ENCODE measurements at places on chromosomes 12 and 14.
A peak's percentile ranks its signal among the peaks of the same experiment; 100 is the strongest.

DNA sequence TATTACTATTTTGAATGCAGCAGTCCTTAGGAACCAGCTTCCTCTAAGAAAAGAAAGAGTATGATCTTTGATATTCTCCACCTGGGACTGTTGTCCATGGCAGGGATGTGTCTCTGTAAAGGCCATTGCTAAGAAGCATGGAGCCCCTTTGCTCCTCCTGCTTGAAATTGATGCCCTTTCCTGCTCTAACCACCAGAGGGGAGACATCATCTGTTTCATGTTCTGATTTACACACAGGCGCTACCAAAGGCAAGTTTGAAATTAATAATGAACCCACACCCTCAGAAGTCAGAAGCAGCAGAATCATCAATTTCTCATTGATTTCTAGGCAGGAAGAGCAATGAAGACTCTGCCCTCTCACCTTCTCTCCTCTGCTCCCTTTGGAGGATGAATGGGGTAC is 253.8 kb downstream of the RMST start:
- DNase-seq, result no peak

DNA sequence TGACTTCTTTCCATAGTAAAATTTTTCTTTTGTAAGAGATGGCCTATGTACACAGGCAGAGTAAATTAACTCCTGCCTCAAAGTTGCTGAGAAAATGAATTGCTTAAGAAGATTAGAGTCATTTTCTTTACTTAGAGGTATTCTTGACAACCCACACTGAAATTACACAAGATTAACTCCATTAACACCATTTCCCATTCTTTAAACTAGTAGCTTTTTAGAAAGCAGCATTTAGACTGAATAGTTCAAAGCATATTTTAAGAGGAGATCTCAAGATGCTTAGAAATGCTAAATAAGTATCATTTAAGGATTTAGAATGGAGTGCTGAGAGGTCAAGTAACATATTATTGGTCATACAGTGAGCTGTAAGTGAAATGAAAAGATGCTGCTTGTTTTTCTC is 35.5 kb downstream of the PUS7L start:
- no peak for DNase-seq

- no peak for DNase-seq
Observed at GRCh38 chr14:23355871-23356435, 3.3 kb upstream of the SLC22A17 start.

- DNase-seq, result no peak
Observed at GRCh38 chr14:65301862-65302539, 110.5 kb upstream of the FUT8 start.

GRCh38 chr12:113154351-113154973 is 4.9 kb downstream of the CFAP73 start:
- peak; percentile 16 for DNase-seq

- no peak for DNase-seq
Observed at GRCh38 chr12:16458521-16459078, 111.2 kb downstream of the MGST1 start.

GRCh38 chr12:76060111-76060510 is 24.4 kb downstream of the NAP1L1 start:
- no peak for DNase-seq

GRCh38 chr12:113949321-113950305 is 16.5 kb downstream of the RBM19 start:
- DNase-seq, result no peak

- no peak for DNase-seq
Observed at GRCh38 chr14:58587271-58587670, 50.5 kb upstream of the DACT1 start.

DNA sequence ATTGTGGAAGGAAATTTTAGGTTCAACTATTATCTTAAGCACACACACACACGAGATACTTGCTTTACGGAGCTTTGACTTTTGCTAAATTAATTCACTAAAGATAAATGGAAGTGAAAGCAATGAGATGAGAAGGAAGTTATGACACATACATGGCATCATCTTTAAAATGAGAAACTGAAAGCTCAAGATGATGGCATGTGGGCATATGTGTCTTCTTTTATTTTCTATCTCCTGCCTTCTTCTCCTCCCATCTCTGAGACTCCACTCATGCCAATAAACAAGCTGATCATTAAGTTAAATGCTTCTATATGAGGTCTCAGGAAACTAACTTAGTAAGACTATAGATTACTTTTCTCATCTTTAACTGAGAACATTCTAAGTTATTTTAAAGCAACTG is 216.7 kb downstream of the MED13L start:
- no peak for DNase-seq

DNA sequence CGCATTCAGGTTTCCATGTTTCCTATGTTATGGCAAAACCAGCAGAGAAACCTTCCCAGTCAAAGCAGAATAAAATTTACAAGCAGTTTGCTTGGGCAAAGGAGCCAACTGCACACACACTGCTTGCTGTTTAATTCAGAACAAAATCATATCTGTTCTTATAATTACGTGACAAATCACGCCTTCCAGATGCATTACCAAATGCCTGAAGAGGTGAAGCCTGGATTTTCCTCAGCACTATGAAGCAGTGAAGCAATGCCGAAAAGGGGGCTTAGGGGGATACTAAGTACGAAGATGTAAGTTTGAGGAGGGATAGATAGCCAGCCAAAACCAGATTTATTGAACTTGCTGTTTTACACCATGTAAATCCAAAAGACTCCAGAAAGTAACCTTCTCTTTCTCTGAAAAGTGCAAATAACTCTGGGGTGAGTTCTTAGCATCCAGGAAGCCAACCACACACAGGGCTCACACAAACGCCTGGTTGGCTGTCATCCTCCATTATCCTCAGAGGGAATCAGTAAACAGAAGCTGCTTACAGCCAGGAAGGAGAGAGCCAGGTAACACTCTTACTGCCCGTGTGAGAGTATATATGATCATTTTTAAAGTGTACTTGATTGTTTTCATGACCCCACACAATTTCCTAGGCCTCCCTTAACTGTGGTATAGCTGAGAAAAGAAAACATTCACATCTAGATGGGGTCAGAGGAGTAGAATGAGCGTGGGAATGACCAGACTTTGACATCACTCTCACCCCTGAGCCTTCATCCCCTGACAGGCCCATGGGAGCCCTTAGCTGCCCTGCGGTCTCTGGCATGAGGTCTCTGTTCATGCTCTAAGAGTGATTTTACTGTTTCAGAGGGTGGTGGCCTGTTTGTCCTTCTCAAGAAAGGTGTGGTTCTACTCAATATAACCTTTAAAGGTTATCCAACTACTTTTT is 442.5 kb downstream of the EGLN3 start:
- DNase-seq, result no peak

DNA sequence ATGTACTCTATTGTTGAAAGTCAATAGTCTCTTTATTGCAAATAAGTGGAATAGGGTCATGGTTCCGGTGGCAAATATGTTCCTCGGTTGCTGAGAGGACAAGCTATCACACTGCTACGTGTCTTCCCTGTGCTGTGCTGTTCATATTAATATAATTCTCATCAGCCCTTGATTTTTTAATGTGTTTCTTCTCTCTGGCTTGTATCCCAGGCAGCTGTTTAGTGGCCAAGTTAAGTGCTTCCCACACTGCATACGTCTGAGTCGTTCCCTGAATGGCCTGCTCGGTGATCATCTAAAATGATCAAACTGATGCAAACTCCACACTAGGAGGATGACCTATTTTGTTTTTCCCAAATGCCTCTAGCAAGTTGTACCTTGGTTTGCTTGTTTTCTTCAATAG is 186.4 kb downstream of the ANO6 start:
- DNase-seq, result no peak

DNA sequence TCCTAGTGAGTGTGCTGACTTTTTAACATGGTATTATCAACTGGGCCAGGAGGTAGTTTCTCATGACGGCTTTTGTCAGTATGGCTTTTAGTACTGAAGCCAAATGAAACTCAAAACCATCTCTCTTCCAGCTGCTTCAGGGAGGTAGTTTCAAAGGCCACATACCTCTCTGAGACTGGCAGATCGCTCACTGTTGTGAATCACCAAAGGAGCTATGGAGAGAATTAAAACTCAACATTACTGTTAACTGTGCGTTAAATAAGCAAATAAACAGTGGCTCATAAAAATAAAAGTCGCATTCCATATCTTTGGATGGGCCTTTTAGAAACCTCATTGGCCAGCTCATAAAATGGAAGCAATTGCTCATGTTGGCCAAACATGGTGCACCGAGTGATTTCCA is 141.1 kb downstream of the HMGA2 start:
- no peak for DNase-seq

DNA sequence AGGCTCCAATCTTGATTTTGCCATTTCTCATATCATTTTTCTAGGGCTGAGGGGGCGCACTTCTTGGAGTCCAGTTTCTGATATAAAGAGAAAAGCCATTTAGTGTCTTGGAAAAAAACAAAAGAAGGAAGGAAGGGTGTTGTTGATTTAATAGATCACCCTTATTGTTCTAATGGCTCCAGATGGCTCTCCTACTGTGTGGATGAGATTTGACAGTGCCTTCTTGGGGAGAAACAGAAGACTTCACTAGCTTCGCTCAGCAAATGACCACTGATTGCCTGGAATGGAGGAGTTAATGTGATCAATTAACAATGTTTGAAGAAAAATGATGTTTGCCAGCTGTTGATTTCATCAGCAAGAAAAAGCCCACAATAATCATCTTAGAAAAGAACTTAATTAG is 216.2 kb downstream of the APAF1 start:
- DNase-seq, result no peak

DNA sequence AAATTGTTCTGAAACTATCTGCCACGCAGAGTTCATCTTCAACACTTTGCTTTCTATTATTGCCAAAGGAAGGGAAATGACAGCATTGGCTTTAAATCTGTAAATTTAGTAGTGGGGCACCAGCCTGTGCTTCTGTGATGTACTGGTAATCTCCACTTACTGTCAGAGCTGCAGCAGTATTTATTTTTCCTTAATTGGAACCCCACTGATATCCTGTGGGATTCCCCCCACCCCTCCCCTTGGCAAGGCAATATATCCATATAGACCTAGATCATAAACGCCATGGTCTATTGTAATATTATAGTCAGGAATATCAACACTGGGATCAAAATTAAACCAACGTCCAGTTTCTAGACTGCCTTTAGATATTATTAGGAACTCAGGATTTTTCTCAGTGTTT is 96.7 kb downstream of the RMST start:
- DNase-seq, result no peak

GRCh38 chr14:23154964-23155587 is 28.4 kb downstream of the SLC7A8 start:
- no peak for DNase-seq

GRCh38 chr12:132253698-132254480 is 75.5 kb downstream of the GALNT9 start:
- no peak for DNase-seq

GRCh38 chr14:29885988-29886387 is 41.7 kb downstream of the PRKD1 start:
- DNase-seq, result no peak

- no peak for DNase-seq
Observed at GRCh38 chr14:61753631-61754030, 8.6 kb upstream of the SNAPC1 start.

GRCh38 chr14:100893760-100894159 is 9.8 kb downstream of the RTL1 start:
- DNase-seq, result no peak

- DNase-seq, result peak; percentile 81
Observed at GRCh38 chr12:115916910-115917668, 360.4 kb downstream of the MED13L start.

- no peak for DNase-seq
Observed at GRCh38 chr12:132152411-132152821, 8.2 kb downstream of the NOC4L start.

DNA sequence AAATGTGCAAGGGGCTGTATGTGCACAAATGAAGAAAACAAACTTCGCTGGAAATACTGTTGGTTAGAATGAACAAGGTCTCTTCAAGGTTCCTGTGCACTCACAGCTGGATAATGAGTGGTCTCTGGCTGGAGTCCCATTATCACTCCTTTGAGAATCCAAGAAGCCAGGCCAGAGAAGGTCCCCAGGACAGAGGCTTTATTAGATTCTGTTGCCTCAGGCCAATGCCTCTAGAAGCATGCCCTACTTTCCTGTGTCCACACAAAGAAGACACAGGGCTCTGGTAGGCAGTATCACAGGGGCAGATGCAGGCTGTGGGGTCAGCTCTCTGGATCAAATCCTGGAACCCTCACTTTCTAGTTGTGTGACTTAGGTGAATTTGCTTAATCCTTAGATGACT is 384.7 kb downstream of the GRIN2B start:
- no peak for DNase-seq

GRCh38 chr14:22803687-22803974 is 11.6 kb downstream of the SLC7A7 start:
- no peak for DNase-seq

GRCh38 chr12:66340131-66340530 is 37.8 kb downstream of the HELB start:
- no peak for DNase-seq

GRCh38 chr14:93991212-93991611 is 5.9 kb upstream of the CCDC197 start:
- DNase-seq, result no peak

DNA sequence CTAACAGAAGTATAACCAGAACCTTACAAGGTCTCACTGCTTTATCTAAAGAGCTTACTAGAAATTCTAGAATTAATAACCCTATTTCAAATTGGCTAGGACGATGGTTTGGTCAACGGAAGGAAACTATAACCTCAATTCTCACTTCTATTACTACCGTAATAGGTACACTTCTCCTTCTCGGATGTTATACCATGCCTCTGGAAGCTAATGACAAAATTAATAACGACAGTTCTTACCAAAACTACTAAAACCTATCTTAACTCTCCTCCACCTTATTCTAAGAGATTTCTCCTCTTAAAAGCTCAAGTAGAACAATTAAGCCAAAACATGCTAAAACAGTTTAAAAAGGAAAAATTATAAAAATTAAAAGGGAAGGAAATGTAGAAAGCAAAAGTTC is 23.7 kb upstream of the UBC start:
- no peak for DNase-seq

GRCh38 chr12:97306147-97306546 is 156.5 kb upstream of the RMST start:
- DNase-seq, result no peak

- peak; percentile 99 for DNase-seq
Observed at GRCh38 chr14:106417224-106418049, 891.1 kb downstream of the TMEM121 start.

GRCh38 chr12:125214289-125214688 is 149.1 kb downstream of the AACS start:
- DNase-seq, result no peak

DNA sequence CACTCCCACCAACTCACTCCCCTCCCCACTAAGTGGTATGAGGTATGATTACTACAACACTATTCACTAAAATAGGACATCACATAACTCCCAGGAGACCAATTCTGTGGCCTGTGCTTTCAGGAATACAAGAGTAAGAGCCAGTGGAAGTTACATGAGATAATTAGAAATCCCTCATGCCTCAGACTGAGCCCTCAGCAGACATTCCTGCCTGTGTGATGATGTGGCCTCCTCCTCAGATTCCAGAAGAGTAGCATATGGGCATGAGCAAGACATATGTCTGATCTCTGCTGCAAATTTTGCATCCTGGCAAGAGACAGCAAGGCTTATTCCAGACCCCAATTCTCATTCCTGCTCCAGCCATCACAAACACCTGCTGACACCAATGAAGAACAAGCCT is 46.0 kb upstream of the BMP4 start:
- no peak for DNase-seq
